ENCODE measurements at places on chromosomes 2 and 18.

GRCh38 chr18:73381699-73382036 lies 513.9 kb upstream of the NETO1 start:
- DNase-seq, result no peak

DNA sequence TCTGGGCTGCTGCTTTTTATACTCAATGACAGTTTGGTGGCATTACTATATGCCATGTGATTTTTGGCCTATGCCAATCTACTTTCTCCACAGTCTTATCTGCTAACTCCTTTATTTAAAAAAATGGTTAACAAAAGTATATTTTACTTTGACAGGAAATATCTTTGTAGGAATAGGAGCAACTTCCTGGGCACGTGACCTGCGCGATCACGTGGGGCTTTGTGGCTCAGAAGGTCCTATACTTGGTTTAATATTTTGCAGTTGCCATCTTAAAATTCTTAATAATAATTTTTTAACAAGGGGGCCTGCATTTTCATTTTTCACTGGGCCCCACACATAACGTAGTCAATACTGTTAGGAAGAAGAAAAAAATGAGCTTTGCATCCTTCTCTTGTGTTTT lies 249.7 kb downstream of the ACTR3 start:
- DNase-seq, result no peak

- DNase-seq, result no peak
Measured at GRCh38 chr2:200798514-200798913, 13.2 kb upstream of the BZW1 start.

DNA sequence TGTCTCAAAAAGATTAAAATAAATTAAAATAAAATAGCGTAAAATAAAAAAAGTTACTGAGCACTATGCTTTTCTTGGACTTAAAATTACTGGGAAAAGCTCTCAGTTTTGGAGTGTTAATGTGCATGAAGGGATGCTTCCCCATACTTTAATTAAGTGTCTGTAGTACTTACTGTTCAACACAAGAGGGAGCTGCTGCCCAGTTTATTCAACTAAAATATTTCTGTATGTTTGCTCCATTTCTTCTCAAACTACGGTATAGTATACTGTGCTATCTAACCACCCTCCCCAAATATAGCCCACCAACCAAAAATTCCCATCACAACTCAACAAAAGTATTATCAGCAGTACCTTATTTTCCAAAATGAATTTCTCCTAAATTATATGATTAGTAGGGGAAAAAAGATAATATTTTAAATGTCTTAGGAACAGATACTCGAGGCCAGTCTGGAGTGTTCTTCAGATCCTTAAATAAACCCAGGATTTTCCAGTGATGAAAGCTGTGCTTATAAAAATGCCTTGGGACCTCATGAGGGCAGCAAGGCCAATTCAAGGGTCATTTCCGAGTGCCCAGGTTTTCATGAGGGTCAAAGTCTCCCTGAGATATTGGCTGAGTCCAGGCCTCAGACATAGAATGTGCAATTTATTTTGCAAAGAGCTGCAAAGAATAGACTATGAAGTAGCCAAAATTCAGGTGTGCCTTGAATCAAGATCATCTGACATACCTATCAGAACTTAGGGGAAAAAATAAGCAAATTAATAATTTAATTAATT lies 64.1 kb downstream of the CHRNA1 start:
- DNase-seq, result no peak

DNA sequence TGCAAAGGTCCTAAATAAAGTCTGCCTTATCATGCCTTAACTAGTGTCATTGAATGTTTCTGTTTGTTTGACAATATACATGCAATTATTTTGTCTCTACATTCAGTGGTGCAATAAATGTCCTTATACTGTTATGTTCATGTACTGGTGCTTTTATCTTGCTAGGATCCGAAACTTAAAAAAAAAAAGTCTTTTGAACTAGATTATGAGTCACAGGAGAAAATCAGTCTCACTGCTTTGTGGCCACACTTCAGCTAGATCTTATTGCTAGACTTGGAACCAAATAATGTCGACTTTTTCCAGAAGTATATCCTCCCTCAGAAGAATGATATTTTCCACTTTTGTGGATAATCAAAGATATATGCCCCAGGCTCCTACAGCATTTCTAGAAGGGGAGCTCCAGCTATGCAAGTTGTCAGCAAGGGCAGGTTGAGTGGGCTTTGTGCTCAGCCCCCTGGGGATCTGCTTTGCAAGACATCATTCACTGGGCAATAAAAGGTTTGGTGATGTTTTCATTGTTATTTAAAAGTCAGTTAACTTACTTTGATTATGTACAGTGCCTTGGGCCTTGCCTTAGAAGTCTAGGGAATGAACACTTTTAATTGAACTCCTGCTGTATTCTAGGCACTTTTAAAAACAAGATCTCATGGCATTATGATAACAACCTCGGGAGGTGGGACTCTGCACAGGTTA lies 157.1 kb upstream of the LRRTM1 start:
- DNase-seq, result no peak

DNA sequence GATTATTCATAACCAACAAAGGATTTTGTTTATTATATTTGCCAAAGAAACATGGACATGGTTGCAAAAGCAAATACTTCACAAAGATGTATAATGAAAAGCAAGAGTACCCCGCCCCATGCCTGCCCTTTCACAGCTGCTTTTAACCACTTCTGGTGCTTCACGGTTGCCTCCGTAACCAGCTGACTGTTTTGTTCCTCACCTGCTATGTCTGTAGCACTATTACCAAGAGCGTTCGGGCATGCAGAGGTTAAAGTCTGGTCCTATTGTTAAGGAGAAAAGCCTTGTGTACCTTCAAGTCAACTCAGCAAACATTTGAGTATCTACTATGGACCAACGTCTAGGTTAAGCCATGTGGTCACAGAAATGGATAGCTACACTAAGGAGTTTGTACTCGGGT lies 115.2 kb upstream of the FOSL2 start:
- no peak for DNase-seq

DNA sequence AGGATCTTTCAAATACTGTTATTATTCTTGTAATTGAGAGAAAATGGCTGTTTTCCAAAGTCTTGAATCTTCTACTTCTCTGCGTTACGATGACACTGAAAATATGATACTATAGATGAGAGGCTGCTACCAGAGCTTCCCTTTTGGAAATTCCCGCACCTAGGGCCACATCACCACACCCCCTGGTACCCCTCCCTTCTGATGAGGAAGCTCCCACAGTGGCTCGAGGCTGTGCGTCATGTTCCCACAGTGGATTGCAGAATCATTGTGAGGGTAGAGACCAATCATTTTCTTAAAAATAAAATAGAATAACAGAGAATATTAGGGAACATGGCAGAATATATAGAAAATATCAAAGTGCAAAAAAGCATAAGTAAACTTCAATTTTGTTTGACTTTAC lies 268.9 kb upstream of the SMIM21 start:
- no peak for DNase-seq

- no peak for DNase-seq
Measured at GRCh38 chr2:119383410-119384140, 16.8 kb downstream of the DBI start.

GRCh38 chr2:240655931-240656886 lies 26.5 kb downstream of the AQP12B start:
- DNase-seq, result no peak

- no peak for DNase-seq
Measured at GRCh38 chr2:16262526-16263178, 322.3 kb downstream of the MYCN start.

- DNase-seq, result no peak
Measured at GRCh38 chr18:21638822-21639221, 26.7 kb downstream of the SNRPD1 start.

GRCh38 chr2:20650393-20650876 lies 463 bp downstream of the HS1BP3 start:
- DNase-seq, result no peak

GRCh38 chr2:169659320-169659719 lies 34.9 kb downstream of the CFAP210 start:
- DNase-seq, result no peak

DNA sequence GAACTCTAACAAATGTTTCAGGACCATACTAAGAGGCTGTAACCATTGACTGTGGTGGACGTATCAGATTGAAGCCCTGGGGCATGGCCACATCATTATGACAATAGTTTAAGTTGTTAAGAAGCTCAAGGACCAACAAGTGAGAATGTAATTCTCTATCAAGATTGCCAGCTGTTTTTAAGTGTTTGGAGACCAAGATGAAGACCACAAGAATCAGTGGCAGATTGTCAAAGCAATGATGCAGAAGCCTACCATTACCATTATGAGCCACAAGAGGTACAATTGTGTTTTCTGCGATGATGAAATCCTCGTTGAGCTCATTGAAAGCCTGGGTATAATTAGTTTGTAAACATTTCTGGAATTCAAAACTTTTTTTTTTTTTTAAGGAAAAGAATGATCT lies 261.1 kb upstream of the ZEB2 start:
- DNase-seq, result no peak

GRCh38 chr2:222410534-222410933 lies 13.8 kb upstream of the SGPP2 start:
- no peak for DNase-seq

GRCh38 chr2:61662990-61663389 lies 124.8 kb upstream of the XPO1 start:
- no peak for DNase-seq

DNA sequence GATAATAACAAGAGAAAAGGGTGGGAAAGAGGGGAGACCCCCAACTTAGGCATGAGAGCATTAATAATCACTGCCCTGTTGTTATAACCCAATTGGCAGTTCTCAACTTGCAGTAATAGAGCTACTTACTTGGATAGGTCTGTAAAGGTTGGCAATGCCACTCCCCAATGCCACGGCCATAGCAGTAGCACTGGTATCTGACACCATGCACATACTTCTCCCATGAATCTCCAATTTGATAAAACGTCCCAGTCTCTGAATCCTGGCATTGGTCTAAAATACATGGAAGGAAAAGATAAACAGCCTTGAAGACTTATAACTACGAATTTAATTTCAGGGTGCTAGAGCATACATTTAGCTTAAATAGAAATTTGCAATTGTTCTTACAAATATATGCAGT lies 16.8 kb downstream of the FN1 start:
- DNase-seq, result no peak

GRCh38 chr2:49222975-49223528 lies 68.7 kb upstream of the FSHR start:
- DNase-seq, result no peak

- no peak for DNase-seq
Measured at GRCh38 chr18:14908541-14908940, 160.6 kb downstream of the ANKRD30B start.

DNA sequence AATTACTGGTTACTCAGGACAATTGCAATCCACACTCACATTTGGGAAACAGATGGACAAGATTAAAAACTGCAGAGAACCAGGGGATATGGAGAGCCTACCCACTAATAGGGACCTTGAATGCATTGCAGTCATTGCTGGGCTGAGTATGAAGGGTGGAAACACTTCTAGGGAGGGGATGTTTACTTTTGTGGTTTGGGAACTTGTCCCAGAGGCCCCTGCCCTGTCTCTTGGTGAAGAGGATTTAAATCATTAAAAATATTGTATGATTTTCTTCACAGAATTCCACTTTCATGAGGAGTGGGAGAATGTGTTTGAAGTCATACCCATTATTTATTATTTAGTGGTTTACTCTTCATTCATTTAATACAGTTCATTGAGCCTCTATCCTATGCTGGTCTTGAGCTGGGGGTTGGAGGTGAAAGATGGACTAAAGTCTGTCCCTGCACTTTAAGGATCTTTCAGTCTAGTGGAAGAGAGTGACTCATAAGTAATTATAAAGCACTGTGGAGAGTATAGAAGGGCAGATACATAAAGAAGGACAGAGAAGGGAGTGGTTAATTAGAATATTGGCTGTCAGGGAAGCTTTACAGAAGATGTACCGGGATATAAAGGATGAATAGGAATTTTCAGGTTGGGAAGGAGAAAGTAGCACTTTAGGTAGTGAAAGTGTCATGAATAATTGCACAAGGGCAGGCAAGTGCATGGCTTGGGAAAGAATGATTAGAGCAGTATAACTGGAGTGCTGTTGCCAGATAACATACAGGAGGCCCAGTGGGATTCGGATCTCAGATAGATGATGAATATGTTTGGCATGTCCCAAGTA lies 313.4 kb downstream of the LPIN1 start:
- DNase-seq, result no peak

DNA sequence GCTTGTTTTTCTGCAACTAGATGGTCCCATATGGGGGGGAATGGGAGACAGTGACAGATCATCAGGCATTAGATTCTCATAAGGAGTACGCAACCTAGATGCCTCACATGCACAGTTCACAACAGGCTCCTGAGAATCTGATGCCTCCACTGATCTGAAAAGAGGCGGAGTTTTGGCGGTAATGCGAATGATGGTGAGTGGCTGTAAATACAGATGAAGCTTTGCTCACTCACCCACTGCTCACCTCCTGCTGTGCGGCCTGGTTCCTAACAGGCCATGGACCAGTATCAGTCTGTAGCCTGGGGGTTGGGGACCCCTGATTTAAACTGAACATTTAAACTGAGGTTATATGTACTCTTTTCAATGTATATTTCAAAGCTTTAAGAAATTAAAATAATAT lies 40.7 kb downstream of the SOS1 start:
- DNase-seq, result no peak

DNA sequence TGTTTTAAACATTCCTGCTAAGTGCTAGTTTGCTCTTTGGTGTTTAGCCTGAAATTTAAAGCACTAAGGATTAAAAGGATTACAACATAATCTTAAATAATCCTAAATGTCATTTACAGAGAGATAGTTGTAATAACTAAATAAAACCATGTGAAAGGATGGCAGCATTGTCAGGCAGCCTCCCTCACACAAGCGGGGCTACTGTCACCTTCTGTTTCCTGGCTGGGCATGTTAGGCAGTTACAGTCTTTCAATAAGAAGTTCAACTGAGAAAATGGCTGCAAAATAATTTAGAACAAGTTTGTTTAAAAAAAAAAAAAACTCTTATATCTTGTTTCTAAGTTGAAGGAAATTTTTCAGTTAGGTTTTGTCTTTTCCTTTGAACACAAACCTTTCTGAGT lies 124.9 kb downstream of the ARHGAP15 start:
- DNase-seq, result no peak

DNA sequence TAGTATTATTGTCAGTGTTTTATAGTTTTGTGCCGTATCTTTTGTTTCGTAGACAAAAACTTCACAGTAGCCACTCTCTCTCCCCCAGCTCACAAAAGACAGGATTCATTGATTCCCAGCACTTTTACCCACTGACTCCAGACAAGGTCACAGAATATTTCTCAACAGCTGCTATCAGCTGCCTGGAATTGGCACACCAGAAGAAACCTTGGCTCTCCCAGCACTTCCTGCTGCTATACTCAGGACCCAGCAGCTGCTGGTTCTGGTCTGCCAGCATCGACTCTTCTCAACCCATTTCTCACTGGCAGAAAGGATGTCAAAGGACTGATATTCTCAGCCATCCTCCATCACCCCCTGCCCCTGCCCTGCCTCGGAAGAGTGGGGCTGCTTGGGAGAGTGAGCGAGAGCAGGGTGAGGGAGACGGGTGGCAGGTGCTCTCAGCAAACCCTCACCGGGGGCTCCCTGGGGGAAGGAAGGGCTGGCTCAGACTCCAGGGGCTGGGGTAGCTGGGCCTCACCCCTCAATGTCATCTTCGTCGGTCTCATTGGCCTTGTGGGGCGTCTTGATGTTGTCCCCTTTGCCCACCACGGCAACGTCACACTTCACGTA lies 6.1 kb upstream of the OTOF start:
- DNase-seq, result no peak

GRCh38 chr2:11955884-11956291 lies 209.5 kb downstream of the LPIN1 start:
- DNase-seq, result no peak

GRCh38 chr2:53018825-53019425 lies 748.7 kb upstream of the CHAC2 start:
- DNase-seq, result no peak

Data from progenitor cell of endocrine pancreas (in vitro differentiated cells).